T-helper 2 cell (primary cell): ENCODE measurements at places on chromosomes 6 and 20.

DNA sequence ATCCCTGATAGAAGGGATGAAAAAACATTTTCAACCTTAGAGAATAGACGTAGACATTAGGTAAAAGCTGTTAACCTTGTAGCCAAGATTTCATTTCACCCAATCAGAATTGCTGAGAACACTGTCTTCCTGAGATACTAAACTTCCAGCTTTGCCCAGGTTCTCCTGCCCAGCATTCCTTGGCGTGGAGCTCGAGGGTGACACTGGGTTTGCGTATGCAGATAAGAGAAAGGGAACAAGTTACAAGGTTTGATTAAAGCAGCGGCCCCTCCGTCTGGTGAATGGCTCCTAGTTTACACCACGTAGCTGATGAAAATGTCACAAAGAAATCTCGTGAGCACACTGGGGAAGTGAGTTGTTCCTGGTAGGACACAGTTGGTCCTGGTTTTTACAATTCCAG is 247.8 kb downstream of the FARS2 start:
- DNase-seq: no peak

DNA sequence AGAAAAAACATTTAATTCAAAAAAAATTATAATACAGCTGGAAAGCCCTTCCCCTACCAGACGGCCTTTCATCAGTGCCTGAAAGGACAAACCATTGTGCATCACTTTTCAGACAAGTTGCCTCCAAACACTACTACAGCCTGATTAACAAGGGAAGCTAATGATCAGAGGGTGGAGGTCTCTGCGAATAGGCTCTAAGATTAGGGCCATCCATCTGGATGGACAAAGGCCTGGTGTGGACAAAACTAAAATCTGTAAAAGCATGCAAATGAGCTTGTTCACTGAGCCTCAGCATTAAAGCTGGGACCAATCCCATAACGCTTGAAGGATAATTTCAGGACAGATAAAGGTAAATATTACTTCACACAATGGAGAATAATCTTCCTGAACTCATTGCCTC is 228.7 kb upstream of the PLN start:
- no peak for DNase-seq

- no peak for DNase-seq
Observed at GRCh38 chr6:125259354-125259736, 42.4 kb downstream of the HDDC2 start.

- no peak for DNase-seq
Observed at GRCh38 chr20:24043294-24043693, 54.7 kb upstream of the GGTLC1 start.

GRCh38 chr6:135006386-135006914 is 48.2 kb downstream of the HBS1L start:
- no peak for DNase-seq

GRCh38 chr6:6564154-6564553 is 24.4 kb upstream of the LY86 start:
- DNase-seq: no peak

- no peak for DNase-seq
Observed at GRCh38 chr6:149458196-149458595, 26.6 kb downstream of the ZC3H12D start.

GRCh38 chr20:23232219-23232581 is 118.4 kb upstream of the NXT1 start:
- no peak for DNase-seq

- no peak for DNase-seq
Observed at GRCh38 chr6:165227644-165228329, 81.6 kb downstream of the C6orf118 start.

DNA sequence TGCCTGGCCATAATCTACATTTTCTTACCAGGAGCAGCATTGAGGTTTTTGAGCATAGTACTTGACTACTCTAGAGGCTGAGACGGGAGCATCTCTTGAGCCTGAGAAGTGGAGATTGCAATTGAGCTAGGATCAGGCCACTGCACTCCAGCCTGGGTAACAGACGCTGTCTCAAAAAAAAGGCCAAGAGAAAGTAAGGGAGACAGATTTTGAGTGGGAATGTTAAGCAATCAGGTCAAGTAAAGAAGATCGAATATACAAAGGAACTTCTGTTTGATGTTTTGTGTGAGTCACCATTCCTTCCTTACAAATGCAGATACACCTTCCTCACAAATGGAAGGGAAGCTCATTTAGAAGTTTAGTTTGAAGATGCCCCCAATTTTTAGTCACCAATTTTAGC is 4.4 kb downstream of the PNRC1 start:
- DNase-seq: no peak

DNA sequence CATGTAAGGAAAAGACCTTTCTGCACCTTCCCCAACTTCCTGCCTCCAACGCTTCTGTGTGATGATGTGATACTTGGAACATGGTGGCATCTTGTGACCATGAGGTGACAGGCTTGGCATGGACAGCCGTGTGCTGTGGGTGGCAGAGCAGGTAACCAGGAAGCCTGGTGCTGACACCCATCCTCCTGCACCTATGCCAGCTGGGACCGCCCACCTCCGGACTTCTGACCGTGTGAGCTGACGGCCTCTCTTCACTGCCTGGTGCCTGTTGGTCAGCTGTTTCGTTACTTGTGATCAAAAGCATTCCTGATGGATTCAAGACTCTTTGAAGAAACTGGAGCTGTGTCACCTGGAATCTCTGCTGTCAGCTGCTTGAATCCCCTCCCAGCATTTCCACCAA is 70.3 kb downstream of the TMEM242 start:
- no peak for DNase-seq

DNA sequence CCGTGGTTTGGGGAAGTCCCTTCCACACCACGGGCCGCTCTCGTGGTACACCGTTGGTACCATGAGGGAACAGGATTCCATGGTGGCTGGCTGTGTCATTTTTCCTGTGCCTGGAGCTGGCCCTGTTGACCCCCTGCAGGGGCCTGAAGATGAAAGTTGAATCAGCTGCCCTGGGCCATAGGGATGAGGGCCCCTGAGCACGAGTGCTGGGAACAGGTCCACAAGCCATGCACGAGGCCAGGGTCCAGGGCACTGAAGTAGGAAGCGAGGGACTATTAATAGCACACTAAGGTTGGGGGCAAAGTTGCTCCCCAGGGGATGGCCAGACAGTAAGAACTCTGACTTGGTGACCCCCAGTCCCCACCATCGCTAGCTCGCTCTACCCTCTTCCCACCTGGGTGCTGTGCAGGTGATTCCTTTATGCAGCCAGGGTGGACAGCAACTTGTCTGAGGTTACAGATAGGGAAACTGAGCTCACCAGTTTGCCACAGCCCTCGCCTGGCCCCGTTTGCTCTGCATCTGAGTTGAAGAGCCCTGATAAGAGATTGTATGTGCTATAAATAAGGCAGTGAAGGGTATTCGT is 46.6 kb downstream of the SLC13A3 start:
- no peak for DNase-seq

- no peak for DNase-seq
Observed at GRCh38 chr6:111938710-111939109, 65.5 kb upstream of the FYN start.

DNA sequence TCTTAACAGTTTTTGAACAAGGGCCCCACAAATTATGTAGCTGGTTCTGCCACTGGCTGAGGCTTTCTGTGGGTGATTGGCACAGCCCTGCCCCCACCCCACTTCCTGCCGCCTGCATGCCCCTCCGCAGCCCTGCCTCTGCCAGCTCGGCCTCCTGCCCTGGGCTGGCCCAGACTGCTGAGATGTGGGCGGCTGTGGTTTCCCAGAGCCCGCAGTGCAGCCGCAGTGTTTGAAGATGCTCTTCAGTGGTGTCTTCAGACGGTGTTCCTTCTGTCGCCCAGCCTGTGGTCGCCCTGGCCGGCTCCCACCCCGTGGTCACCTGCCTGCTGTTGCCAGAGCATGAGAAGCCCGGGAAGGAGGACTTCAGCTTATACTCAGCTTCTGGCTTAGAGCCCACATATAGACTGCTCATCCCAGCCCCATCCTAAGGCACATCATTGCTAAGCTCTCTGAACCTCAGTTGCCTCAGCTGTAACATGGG is 154.3 kb downstream of the VEGFA start:
- peak; percentile 16 for DNase-seq

DNA sequence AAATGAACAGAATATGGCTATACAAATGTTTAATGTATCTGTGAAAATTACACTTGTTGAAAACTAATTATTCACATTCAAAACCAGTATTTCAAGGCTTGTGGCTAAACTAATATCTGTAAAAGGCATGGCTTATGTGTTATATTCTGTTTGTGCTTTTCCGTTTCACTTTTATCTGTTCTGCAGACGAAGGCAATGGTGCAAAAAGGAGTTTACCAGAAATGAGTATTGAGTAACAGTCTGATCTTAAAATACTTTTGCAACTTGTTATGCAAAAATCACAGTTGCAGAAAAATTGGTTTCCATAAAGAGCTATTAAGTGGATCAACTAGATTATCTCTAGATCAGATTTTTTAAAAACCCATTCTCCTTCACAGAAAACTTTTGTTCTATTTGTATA is 9.4 kb upstream of the STX11 start:
- no peak for DNase-seq

DNA sequence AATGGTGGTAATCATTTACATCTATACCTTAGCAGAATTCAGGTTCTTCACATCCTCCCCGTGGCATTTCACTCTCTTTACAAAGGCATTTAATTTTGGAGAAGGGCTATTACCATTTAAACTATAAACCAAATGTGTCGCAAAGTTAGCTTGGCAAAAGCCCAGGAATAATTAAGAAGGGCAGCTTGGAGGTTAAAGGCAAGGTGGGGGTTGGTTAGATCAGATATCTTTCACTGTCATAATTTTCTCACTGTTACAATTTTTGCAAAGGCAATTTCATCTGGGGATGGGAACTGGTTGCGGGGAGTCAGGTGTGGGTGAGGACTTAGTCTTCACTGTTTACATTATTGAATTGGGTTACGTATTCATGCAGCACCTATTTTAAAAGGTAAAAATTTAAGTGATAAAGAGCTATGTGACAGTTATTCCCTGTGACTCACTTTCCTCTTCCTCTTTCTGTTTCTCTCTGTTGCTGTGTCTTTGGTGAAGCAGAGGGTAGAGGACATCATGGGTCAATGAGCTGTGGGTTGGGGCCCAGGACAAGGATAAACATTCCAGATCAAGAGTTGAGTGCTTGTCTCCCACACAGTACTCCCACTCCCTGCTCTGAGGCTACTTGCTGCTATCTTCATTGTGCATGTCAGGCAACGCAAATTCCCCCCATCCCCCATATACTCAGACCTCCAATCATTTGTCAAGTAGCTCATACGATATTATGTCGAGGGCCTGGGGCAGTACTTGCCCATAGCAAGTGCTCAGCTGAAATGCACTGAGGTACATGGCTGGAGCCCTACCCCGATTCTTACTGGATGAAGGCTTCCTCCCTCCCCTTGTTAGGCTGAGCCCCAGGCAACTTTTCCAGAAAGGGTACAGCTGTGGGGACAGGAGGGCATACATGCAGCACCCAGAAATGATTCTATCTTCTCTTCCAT is 223.1 kb upstream of the MYLIP start:
- DNase-seq: no peak

- DNase-seq: no peak
Observed at GRCh38 chr6:7402716-7403115, 13.1 kb downstream of the RIOK1 start.

- DNase-seq: no peak
Observed at GRCh38 chr6:135318738-135319469, 137.8 kb downstream of the MYB start.
